SK-MEL-5 (cell line): ENCODE measurements at places on chromosomes 7 and 10. TPM values are rescaled to one million over a fixed set of nuclear protein-coding genes. Genes with fewer than 3 reads are reported as not detected.

- DNase-seq: no peak
Observed at GRCh38 chr7:113408999-113409398, 290.6 kb upstream of the SMIM30 start.

DNA sequence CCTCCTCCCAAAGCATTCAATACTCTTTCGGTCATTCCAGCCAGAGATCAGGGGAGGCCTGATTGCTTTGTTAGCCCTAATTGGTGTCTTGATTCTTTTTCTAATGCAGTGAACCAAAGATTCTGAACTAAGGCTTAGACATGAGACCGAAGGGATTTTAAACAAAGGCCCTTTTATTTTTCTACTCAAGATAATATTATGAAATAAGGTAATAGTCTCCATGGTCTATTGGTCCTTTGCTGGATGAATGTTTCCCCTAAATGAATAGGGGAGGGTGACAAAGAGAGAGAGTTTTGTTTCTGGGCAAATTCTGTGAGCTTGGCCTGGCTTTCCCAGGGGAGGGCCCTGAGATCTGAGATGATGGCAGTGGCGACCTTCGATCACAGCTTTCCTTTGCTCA, 449.1 kb downstream of the TYW1 start:
- DNase-seq: no peak

DNA sequence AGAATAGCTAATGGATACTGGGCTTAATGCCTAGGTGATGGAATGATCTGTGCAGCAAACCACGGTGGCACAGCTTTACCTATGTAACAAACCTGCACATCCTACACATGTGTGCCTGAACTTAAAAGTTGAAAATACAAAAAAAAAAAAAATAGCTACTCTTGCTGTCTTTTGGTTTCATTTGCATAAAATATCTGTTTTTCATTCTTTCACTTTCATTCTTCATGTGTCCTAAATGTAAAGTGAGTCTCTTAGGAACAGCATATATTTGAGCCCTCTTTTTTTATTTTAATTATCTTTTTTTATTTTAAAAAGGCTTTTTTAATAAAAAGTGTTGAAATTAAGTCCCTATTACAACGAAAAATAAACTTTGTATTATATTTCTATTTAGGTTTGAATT, 836.1 kb upstream of the KCND2 start:
- no peak for DNase-seq

DNA sequence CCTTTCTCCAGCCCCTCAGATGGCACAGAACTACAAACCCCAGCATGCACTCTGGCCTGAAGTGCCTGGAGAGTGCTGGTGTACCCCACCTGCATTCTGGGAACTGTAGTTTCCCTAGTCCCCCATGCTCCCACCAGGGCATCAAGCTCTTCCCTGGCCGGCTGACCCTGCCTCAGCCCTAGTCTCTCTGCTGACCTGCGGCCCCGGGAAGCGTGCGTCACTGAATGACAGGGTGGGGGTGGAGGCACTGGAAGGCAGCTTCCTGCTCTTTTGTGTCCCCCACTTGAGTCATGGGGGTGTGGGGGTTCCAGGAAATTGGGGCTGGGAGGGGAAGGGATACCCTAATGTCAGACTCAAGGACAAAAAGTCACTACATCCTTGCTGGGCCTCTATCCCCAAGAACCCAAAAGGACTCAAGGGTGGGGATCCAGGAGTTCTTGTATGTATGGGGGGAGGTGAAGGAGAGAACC, 2.1 kb downstream of the NOS3 start:
- DNase-seq: peak; percentile 78

Gene ZNF32
- 25.4 and 32.9 TPM in 2 replicates for total RNA-seq
